Spleen (tissue), 13 donors: ENCODE measurements at places on chromosomes 5 and 9. TPM values are rescaled to one million over a fixed set of nuclear protein-coding genes. Genes with fewer than 3 reads are reported as not detected.

PCDHA1 gene
- total RNA-seq = not detected

- H3K27me3 ChIP-seq = no peaks in the 10 kb centered on the region
- H3K36me3 ChIP-seq = no peaks in the 10 kb centered on the region
- no peak for DNase-seq
- H3K4me3 ChIP-seq = no peak overlapping the region
- H3K27ac ChIP-seq = no peak overlapping the region
- peaks cover 12% of the 10 kb centered on the region for H3K4me1 ChIP-seq
These were observed 65.7 kb downstream of the IQGAP2 start for GRCh38 chr5:76468635-76469425.

DNA sequence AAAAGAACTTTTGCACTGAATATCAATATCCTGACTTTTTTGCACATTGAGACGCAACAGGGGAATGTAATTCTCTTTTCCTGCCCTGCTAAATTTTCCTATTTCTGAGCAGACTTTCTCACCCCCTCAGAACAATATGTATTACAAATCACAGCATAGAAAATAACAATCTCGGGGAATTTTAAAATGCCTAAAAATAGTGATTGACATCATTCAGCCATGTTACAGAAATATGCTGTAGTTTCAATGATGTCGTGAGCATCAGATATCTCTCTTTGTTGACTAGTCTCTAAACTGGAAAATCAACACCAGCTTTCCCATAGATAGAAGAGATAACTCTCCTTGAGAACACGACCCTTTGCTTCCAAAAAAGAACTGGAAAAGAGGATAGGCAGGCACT, 166.7 kb downstream of the ZDHHC21 start:
- no peaks in the 10 kb centered on the region for H3K36me3 ChIP-seq
- no peak overlapping the region for H3K4me3 ChIP-seq
- H3K27me3 ChIP-seq = no peaks in the 10 kb centered on the region
- DNase-seq = no peak

GRCh38 chr9:110874963-110875674, 163.2 kb downstream of the LPAR1 start:
- no peaks in the 10 kb centered on the region for H3K27me3 ChIP-seq
- no peak for DNase-seq
- no peak overlapping the region for H3K27ac ChIP-seq
- H3K4me3 ChIP-seq = no peak overlapping the region
- no peaks in the 10 kb centered on the region for H3K36me3 ChIP-seq

GRCh38 chr9:135039916-135040645, 47.4 kb upstream of the OLFM1 start:
- H3K36me3 ChIP-seq = no peaks in the 10 kb centered on the region
- no peaks in the 10 kb centered on the region for H3K4me1 ChIP-seq
- peak; percentile 24 for DNase-seq
- no peak overlapping the region for H3K4me3 ChIP-seq
- H3K27me3 ChIP-seq = no peaks in the 10 kb centered on the region
- no peak overlapping the region for H3K27ac ChIP-seq

PCDHGB1 gene
- 2.5 TPM for total RNA-seq

IFNA16 gene
- total RNA-seq = not detected

DNA sequence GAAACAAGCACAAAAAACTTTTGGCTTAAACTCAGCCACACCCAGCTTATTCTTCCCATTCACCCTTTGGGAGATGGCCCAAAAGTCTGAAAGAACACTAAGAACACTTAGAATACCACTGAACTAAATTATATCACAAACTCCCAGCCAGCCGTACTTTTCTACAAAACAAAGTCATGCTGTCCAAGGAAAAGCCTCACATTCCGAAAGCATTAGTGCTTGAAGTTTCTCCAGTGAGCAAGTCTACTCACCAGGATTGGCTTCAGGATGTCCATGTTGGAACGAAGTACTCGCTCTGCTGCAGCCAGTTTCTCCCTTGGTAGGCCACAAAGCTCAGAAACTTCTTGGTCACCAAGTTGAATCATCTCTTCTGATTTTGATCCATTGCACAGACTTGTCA, 69.7 kb downstream of the ABCA1 start:
- no peak overlapping the region for H3K4me3 ChIP-seq
- H3K4me1 ChIP-seq = peaks cover 18% of the 10 kb centered on the region

DNA sequence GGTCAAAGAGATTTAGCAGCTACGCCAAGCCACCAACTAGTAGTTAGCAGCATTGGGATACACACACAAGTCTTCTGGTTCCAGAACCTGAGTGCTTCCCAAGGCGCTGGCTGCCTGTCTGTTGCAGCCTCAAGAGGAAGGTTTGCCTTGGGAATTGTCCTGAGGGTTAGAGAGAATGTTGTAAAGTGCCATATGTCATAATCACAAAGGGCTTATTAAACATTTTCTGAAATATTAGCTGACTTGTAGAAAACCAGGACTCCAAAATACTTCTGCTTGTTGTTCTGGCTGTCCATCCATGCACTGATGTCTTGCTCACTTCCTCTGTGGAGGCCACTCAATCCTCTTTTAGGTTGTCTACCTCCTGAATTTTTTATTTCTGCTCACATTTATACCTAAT, 46.3 kb downstream of the SLC36A1 start:
- peak overlapping the region; percentile 56 for H3K27ac ChIP-seq
- peaks cover 6% of the 10 kb centered on the region for H3K4me1 ChIP-seq
- no peaks in the 10 kb centered on the region for H3K27me3 ChIP-seq

DNA sequence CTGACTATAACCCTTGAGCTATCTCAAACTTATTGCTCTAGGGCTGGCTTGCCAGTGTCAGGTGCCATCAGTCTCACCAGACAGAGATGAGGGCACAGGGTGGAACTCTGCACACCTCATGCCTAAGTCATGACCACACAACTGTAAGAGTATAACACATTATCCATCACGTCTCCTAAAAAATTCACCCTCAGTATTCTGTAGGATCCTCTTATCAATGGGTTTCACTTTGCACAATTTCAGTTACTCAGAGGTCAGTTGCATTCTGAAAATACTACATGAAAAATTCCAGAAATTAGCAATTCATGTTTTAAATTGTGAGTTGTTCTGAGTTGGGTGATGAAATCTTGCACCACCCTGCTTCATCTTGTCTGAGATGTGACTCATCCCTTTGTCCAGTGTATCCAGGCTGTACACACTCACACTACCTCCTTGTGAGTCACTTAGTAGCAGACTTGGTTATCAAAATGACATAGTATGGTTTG, 690.9 kb upstream of the CDH18 start:
- no peaks in the 10 kb centered on the region for H3K36me3 ChIP-seq
- H3K4me3 ChIP-seq = no peak overlapping the region
- no peak overlapping the region for H3K27ac ChIP-seq
- no peaks in the 10 kb centered on the region for H3K27me3 ChIP-seq
- no peak for DNase-seq

NTRK2 gene
- 4.2 TPM for total RNA-seq

DNA sequence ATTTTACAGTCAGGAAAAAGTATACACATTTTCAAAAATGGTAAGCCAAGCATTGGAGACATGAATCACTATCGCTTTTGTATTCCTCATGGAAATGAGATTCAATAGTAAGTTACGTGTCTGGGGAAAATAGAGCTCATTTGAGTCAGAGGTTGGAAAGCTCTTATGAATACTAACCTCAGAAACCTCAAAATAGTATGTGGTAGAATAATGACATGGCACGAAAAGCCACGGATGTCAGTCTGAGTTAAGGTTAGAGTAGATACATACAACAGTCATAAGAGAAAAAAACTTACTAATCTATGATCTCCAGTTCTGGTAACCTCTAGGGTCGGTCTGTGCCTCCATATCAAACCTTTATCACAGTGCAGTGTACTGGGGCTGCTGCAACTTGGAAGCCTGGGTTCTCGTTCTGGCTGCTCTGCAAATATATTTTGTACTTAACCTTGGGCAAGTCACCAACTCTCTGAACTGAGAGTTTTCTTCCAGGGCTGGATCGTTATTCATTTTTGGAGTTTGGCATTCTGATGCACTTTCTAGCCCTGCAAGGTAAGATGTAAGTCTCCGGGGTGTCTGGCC, 31.8 kb downstream of the MAP1B start:
- H3K27ac ChIP-seq = no peak overlapping the region
- H3K27me3 ChIP-seq = no peaks in the 10 kb centered on the region
- no peak overlapping the region for H3K4me3 ChIP-seq

IPO11 gene
- 42.2 TPM for total RNA-seq

GRCh38 chr5:101717721-101718120, 578.4 kb downstream of the SLCO4C1 start:
- H3K27ac ChIP-seq = no peak overlapping the region
- H3K27me3 ChIP-seq = no peaks in the 10 kb centered on the region
- no peaks in the 10 kb centered on the region for H3K4me1 ChIP-seq
- H3K36me3 ChIP-seq = no peaks in the 10 kb centered on the region
- no peak for DNase-seq

DNA sequence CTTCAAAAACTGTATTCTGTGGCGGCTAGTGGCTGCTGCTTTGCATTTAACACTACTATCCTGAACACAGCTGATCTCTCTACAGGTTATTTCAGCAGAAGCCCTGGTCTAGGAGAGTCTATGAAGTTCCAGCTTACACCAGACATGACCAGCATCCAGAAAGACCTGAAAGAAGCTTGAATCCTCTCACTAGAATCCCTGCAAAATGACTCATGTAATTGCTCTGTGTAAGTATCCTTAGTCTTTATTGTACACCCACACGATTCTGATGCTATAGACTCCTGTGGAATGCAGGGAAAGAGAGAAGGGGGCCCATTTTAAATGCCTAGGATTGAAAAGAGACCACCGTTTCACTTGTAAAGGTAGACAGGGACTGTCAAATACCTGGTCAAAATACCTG, 859 bp upstream of the GRIA1 start:
- H3K27ac ChIP-seq = no peak overlapping the region
- DNase-seq = no peak
- no peaks in the 10 kb centered on the region for H3K27me3 ChIP-seq
- H3K4me1 ChIP-seq = no peaks in the 10 kb centered on the region

GRCh38 chr9:129822898-129823541, 916 bp downstream of the TOR1A start:
- peak overlapping the region; percentile 93 for H3K27ac ChIP-seq
- H3K36me3 ChIP-seq = peaks cover 53% of the 10 kb centered on the region
- peak; percentile 87 for DNase-seq

SLC6A19 gene
- total RNA-seq = not detected

GRIA1 gene
- total RNA-seq = 0.19 TPM

DNA sequence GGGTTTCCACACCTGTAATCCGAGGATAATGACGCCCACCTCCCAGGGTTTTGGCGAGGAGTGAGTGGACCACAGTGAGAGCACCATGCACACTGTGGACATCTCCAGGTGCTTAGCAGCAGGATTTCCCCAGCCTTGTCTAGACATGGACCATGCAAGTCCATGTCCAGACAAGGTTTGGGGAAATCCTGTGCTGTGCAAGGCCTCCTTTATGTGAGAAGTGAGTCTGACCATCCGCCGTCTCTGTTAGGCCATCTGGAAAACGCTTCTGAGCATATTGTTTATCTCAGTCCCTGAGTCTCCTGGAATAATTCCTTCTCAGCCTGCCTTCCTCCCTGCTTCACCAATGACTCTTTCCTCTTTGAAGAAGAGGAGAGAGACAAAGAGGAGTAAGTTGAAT, 26.2 kb upstream of the TNFAIP8 start:
- peak overlapping the region; percentile 87 for H3K27ac ChIP-seq
- H3K4me1 ChIP-seq = peaks cover 89% of the 10 kb centered on the region
- no peak overlapping the region for H3K4me3 ChIP-seq
- no peak for DNase-seq
- H3K27me3 ChIP-seq = no peaks in the 10 kb centered on the region

F2RL1 gene
- 7.3 TPM for total RNA-seq

- H3K4me3 ChIP-seq = no peak overlapping the region
- H3K4me1 ChIP-seq = peaks cover 15% of the 10 kb centered on the region
- no peak overlapping the region for H3K27ac ChIP-seq
- DNase-seq = peak; percentile 27
These were observed 71.0 kb downstream of the AMBP start for GRCh38 chr9:114006931-114007691.

SNAPC4 gene
- 11.4 TPM for total RNA-seq

DNA sequence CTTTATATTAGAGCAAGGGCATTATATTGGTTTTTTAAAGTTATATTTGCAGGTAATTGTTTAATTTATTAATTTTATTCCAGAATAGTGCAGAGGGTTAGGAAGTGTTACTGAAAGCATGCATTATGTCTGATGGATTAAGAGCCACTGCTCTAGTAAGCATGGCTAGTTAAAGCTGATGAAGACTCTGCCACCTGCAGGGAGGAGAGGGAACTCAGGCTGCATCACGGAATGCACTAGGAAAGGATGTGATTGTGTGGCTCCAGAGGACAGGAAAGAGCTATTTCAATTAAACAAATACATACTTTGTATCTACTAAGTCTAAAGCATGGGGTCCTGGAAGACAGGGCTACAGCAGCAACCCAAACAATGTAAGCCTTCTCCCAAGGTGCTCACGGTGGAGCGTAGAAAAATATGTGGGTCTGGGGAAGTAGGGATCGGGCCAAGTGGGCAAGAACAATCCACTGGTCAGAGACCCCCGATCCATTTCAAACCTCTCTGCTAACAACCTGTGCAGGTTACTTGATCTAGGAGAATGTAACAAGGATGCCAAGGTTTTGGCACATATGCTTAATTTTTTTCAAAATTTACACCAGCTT, 15.3 kb upstream of the GRXCR2 start:
- no peak overlapping the region for H3K27ac ChIP-seq
- no peak overlapping the region for H3K4me3 ChIP-seq
- no peaks in the 10 kb centered on the region for H3K36me3 ChIP-seq
- DNase-seq = no peak
- H3K4me1 ChIP-seq = no peaks in the 10 kb centered on the region

CERCAM gene
- 10.0 TPM for total RNA-seq

DNA sequence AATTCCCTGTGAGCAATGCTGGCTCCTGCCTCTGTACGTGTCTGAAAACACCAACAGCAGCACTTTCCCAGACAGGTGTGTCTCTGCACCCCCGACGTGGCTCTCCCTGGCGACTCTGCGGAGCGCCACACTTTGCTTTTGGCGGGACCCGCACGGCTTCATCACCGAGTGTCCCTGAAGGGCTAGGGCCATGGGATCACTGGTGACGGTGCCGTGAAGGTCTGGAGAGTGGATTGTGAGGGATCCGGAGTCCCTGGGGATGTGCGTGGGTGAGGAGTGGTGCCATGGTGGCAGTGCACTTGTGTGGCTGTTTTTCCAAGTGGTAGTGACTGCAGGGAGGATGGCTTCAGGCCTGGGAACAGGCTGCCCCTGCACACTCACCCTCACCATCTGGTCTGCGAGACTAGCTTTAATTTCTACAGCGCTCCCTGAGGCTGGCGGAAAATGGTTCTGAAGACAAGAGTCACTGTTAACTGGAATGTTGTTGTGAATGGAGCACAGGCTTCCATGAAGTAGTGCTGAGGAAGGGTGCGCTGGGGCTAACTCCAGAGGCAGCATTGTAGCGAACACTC, 3.2 kb downstream of the NKD2 start:
- H3K4me1 ChIP-seq = no peaks in the 10 kb centered on the region
- peak; percentile 70 for DNase-seq
- no peak overlapping the region for H3K27ac ChIP-seq

COL27A1 gene
- total RNA-seq = 2.3 TPM
